ENCODE measurements at places on chromosomes 1 and 21.

DNA sequence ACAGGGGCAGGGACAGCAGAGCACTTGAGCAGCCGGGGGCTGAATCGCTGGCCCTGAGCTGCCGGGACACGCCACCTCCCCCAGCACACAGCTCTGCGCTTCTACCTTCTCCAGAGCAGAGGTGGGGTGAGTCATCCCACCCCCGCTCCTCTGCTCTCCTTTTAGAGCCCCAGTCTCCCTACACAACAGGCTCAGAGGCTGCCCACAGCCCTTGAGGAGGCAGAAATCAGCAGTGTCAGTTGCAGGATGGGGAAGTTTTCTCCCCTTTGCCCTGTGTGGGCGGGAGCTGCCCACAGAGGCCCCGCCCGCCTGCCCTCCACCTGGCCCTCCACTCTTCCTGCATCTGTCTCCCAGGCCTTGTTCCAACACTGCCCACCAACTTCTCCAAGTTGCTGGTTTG lies 94.6 kb downstream of the STUM start:
- no peak for DNase-seq

GRCh38 chr1:76005765-76006164 lies 68.8 kb upstream of the ST6GALNAC3 start:
- no peak for DNase-seq

DNA sequence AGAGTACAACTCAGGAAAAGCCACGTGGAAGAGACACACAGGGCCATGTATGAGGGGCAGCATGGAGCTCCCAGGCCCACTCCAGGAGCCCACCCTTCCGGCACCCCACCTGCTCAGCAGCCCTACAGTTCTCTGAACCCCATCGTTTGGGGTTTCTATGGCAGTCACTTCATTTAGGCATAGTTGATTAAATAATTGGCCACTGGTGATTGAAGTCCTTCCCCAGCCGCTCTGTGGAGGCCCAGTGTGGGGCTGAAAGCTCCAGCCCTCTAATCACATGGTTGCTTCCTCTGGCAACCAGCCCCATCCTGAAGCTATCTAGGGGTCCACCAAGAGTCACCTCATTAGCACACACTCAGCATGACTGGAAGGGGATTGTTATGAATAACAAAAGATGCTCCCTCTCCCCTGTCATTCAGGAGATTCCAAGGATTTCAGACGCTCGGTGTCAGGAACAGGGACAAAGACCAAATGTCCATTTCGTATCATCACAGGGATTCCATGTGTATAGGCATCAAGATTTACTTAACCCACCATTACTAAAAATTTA lies 12.2 kb upstream of the S100A7A start:
- DNase-seq = no peak

- no peak for DNase-seq
Observed at GRCh38 chr1:100075773-100076172, 57.0 kb downstream of the SASS6 start.

GRCh38 chr1:85368073-85368770 lies 91.8 kb upstream of the BCL10 start:
- DNase-seq = no peak

DNA sequence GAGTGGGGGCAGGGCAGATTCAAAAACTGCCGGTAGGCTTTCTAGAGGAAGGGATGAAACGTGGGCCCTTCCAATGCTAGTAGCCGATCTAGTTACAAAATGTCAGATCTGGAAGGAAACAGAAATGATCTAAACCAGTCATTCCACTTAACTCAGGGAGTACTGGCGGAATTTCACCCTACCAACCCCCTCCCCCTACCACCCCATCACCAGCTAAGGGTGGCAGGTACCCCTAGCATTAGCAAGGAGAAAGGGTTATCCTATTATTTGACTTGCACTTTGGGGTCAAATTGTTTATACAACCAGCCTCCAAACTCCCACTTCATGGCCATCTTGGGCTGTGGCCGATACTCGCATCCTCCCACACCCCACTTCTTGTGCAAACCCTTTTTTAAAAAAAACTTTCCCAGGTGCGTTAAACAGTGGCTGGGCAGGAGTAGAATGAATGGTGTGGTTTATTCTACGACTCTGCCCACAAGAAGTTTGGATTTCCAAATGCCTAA lies 644 bp upstream of the MRPL24 start:
- no peak for DNase-seq

DNA sequence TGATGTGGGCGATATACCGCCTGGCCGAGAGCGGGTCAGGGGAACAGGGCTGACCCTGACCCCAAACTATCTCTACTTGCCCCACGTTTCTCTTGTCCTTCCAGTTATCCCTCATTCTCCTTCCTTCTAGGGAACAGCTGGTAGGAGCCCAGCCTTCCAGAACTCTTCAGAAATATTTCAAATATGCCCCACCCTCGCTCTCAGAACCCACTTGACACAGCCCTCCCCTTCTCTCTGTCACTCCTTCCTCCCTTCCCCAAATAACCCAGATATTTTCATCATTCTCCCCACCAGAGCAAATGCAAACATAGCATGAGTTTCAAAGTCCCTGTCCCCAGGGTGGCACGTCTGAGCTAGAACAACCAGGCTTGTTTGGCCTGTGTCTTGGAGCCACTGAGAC lies 1.1 kb downstream of the CACNA1S start:
- no peak for DNase-seq

DNA sequence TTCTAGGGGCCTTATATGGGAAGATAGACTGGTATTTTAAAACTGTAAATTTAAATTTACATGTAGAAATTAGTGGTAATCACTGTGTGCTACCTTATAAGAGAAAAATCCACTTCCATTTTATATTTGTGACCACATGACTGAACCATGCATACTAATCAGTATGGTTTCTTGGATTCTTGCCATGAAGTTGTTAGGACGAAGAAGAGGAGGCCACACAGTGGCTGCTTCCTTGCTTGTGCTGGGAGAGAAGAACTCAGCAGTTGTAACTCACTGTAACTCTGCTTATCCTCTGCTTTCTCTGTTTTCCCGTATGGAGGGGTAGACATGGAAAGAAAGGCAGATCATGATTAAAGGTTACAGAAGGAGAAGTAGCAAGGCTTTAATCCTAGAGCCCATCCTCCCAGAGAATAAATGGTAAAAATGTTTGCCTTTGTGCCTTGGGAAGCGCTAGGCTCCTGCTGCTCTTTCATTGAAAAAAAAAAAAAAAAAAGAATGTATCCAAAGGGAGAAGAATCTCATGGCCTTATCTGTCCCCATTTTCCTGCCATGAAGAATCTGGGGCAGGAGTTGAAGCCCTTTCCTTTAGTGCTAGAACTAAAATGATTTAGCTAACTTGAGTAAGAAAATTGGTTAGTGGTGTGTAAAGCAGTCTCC lies 32.4 kb downstream of the KCTD3 start:
- DNase-seq = no peak

GRCh38 chr1:205064741-205065316 lies 19.4 kb downstream of the TMEM81 start:
- no peak for DNase-seq

DNA sequence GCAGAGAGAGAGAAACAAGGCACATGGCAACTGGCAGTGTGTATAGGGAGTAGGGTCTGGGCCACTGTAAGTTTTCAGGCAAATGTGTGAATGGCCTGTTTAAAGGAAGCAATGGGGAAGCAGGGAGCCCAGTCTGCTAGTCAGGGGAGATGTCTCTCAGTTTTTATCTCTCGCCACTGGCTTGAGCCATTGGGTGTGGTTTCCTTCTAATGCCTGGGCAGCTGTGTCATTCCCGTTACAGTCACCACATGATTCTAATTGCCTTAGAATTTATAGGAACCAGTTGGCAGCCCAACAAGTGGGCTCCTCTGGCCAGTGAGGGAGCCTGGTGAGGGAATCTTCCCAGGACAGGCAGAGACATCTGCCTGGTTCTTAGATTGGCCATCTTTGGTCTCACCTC lies 182.4 kb downstream of the DISC1 start:
- DNase-seq = no peak

DNA sequence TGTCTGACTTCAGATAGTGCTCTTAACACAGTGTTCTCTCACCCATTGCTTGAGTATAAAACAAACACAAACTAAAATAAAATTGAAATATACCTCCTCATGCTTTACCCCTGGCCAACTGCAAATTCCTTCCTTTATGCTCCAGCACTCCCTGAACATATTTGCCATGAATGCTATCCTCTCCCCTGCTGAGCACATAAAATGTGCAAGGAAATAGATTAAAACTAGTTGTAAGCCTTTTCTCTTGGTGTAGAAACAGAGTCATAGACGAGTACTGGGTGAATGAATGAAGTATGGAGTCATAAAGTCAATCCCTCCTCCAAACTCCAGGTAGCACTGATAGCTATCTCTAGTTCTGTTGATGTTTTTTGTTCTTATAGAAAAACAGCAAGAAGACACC lies 2.6 kb downstream of the GPR161 start:
- no peak for DNase-seq

DNA sequence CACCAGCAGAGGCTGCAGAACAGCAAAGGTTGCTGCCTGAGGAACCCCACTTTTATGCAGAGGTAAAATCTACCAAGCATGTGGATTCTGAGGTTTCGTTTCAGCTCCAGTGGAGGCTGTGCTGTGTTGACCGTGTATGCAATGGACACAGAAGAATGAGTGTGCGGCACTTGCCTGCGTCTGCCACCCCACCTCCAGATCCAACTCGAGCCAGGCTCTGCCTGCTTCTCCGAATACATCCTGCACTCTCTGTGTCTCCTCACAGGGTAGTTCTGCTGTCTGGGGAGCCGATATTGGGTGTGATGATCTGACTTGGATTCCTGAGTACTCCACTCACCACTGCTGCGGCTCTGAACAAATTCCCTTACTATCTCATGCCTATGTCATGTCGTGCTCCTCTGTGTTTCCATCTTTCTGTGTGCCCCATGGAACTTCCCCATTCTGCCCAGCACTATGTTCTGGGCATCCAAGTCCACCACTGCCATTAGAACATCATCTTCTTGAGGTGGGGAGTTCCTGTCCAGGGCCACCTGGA lies 129.8 kb downstream of the SLC45A1 start:
- no peak for DNase-seq

- DNase-seq = no peak
Observed at GRCh38 chr1:213623862-213624261, 363.9 kb upstream of the PROX1 start.

GRCh38 chr21:27212441-27212840 lies 245.6 kb upstream of the ADAMTS5 start:
- DNase-seq = no peak

DNA sequence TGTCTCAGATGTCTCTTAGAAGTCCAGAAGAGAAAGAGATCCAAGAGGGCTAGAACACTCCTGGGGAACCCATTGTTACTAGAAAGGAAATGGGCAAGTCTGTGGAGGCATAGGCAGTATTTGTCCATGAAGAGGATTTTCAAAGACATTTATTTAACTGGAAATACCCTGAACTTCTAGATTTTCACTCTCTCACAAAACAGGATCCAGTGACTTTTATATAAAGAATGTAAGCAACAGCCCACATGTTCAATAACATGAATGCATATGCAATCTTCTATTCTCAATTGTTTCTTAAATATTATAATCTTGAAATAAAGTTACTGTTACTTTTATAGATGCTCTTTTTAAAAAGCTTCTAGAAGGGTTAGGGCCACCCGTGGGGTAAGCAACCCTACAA lies 53.4 kb downstream of the TBX15 start:
- DNase-seq = no peak

GRCh38 chr1:217484871-217485270 lies 146.0 kb downstream of the GPATCH2 start:
- DNase-seq = no peak

GRCh38 chr1:145877923-145878486 lies 7.7 kb downstream of the ANKRD35 start:
- DNase-seq = no peak

DNA sequence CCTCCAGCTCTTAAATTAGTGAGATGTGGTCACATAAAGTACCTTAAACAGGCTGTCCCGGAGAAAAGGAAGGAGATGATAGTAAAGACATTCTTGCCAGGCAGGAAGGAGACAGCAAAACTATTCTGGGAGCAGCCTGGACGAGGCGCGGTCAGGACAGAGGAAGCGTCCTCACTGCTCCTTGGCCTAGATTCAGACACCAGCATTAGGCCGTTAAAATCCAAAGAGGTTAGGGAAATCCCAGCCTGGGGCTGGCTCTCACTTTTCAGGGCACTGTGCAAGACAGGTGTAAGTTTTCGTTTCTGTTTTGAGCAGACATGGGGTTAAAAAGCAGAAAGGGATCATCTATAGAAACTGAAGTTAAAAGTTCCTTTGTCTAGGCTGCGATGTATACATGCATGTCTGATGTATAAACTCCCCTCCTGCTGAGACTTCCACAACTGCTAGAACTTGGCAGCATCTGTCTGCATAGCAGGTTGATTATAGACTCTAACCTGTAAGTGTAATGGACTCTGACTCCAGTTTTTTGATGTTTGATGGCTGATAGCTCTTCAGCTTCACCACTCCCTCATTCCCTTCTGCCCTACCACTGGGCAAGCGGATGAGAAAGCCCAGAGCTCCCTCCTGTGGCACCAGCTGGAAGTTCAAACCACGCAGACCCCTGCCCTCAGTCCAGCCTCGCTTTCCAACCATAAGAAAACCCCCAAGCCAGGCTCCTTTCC lies 21.5 kb downstream of the STPG1 start:
- DNase-seq = no peak

DNA sequence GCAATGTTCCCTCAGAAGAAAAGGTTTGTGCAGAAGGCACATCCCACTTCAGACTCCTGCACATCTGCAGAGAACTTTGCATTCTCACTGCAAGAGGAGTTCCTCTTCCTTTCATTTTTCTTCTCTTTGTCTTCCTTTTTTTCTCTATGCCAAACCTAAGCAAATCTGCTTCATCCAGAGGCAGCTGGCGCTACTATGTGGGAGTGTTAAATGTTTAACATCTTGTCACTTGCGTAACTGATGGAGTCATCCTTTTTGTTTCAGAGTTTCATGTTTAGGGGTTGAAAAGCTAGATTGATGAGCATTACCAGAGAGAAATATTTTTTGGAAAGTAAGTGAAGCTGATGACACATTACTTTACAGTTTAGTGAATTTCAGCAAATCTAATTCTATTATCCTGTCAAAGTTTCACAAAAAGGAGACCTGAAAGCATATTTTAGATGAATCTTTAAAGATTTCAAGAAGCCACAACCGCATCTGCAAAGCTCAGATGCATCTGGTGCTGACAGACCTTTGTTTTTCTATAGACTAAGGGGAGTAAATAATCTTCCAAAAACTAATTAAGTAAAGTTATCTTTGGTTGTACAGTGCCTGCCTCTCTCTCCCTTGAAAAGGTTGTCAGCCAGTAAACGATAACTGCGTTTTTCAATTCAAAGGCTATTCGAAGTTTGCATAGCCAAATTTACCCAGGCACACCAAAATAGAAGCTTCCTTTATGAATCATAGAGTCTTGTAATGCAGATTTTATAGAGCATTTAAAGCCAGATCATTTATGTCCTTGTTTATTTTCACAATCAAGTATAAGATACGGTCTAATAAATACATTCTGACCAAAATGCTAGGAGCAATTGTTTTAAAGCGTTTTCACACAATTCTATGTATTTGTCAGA lies 1.2 kb upstream of the LRRC53 start:
- DNase-seq = no peak
